ENCODE measurements at places on chromosomes 7 and 10.

GRCh38 chr7:130141161-130141883 is 63.9 kb downstream of the TMEM209 start:
- DNase-seq = no peak

DNA sequence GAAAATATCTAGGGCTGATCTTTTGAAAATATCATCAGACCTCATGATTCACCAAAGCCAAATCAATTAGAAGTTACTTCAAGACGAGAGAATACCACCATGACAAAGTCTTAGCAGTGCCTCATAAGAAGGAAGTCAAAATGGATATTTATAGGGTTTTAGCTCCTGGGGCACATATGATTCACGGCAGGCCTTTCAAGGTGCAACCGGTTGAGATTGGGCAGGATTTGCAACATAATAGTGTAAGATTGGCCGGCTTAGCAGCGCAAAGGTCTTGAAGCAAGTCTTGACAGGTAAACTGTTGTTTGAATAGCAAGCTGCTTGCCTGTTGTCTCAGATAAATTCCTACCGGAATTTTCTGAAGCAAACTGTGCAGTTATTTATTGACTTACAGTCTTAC is 17.5 kb downstream of the ADRB1 start:
- no peak for DNase-seq

DNA sequence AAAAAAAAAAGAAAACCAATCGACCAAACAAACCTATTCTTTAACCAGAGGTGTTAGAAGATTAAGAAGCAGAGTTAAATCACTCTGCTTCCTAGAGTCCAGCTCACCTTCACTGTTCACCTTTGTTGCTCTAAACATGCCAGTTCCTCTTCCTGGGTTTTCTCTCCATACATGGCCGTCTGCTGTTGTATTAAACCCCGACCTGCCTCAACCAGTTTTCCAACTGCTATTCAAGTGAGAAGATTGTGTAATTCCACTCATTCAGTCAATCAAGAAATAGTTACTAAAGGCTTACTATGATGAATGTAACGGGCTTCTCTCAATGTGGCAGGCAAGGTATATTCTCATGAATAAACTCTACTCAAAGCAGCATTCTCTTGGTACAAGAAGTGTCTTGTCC is 8.8 kb downstream of the AASS start:
- no peak for DNase-seq

DNA sequence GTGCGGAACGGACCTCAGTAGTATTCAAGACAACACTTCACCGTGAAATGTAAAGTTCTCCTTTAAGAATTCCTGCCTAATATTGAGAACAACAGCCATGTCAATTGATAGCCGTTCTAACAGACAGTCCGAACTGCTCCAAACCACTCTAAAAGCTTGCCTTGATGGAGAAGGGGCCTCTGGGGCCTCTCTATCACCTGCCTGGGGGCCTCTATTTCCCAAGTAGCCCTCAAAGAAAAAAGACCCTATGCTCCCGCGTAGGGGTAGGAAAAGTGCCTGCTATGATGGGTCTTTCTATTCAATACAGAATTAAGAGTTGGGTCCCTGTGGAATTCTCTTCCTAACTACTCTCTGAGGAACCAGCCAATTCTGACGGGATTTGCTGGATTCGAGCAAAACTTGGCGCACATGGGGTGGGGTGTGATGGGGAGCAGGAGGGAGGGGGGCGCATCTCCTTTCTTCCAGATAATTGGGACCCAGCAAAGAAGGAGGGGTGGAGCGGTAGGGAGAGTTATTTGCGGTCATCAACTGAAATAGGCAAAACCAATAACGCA is 8.3 kb upstream of the DLX6 start:
- DNase-seq = no peak

- DNase-seq = no peak
These were observed 77.8 kb upstream of the LRRC17 start for GRCh38 chr7:102834999-102835398.

GRCh38 chr10:80567292-80567691 is 29.6 kb downstream of the SH2D4B start:
- no peak for DNase-seq

DNA sequence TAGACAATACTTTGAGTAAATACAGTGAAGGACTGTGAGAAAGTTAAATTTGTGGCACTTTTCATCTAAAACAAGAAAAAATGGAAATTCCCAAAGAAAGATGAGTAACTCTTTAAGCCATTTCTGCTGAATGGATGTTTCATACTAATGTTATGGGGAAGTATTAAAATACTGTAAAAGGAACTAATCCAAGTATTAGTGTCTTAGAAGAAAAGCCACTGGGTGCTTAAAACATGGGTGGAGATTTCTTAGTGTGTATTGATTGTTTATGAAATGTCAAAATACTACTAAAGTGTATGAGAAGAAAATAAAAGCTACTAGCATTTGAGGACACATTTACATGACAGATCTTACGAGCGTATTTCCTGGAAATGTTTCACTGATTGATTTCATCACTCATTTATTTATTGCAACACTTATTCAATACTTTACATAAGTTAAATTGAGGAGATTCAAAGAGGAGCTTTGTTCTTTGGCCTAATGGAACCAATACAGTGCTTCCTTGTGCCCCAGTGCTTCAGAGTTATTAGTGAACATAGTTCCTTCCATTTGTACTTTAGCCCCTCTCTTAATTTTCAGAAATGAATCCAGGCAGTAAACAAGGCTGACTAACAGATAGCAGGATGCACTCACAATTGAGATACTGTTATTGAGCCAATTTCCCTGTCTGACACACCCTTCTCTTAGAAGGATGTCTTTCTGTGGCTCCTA is 155.5 kb upstream of the AHR start:
- no peak for DNase-seq

GRCh38 chr10:23341004-23341403 is 3.6 kb downstream of the C10orf67 start:
- DNase-seq = no peak

- no peak for DNase-seq
These were observed at the start of gene AKR1C4 for GRCh38 chr10:5196702-5197113. TSS of gene AKR1C4 (plus strand) at chr10:5196837. CDS start at chr10:5196868, 31 bp downstream.

GRCh38 chr10:104349623-104350126 is 4.0 kb upstream of the CFAP58 start:
- DNase-seq = no peak

GRCh38 chr10:17880601-17881000 is 71.1 kb upstream of the SLC39A12 start:
- no peak for DNase-seq

DNA sequence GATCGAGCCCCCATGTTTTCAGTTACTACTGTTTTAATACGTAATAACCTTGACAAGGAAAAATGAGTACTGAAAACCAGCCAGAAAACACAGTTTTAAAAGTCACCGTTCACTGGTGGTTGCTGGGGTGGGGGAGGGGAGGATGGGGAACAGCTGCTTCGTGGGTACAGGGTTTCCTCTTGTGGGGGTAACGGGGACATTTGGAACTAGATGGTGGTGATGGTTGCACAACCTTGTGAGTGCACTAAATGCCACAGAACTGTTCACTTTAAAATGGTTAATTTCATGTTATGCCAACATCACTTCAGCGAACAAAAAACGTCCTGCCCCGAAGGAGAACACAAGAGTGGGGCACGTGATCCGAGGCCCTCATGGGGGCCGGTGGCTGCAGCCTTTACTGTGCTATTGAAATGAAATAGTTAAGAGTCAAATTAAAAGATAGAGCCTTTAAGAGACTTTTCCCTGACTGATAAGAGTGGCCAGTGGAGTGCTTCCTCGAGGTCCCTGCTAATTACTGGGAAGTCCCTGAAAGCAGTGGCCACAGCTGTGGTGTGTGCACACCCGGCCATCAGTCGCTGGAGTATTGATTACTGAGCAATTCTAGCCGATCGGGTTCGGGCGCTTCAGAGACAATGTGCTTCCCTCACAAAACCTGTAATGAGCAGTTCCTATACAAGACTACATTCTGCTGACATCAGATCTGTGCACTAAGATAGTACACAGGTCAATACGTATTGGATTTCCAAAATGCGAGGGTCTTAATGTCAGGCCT is 80.3 kb downstream of the EBF3 start:
- DNase-seq = no peak

GRCh38 chr10:127278001-127278400 is 81.6 kb upstream of the INSYN2A start:
- DNase-seq = no peak

GRCh38 chr7:38669965-38670520 is 38.9 kb upstream of the AMPH start:
- no peak for DNase-seq

GRCh38 chr10:131310551-131311401 is 745 bp downstream of the TCERG1L start:
- no peak for DNase-seq

- no peak for DNase-seq
These were observed 24.2 kb downstream of the ADARB2 start for GRCh38 chr10:1712944-1713671.

- DNase-seq = no peak
These were observed 70.7 kb upstream of the TNS3 start for GRCh38 chr7:47652591-47652990.

DNA sequence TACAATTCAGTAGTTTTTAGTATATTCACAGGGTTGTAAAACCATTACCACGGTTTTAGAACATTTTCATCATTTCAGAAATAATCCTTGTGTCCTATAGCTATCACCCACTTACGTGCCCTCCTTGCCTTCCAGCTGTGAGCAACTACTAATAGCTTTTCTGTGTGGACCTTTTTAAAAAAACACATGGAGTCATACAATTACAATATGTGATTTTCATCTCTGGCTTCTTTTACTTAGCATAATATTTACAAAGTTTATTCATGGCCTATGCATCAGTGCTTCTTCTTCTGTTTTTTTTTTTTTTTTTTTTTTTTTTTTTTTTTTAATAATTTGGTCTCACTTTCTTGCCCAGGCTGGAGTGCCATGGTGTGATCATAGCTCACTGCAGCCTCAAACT is 76.1 kb downstream of the CDK14 start:
- DNase-seq = no peak

DNA sequence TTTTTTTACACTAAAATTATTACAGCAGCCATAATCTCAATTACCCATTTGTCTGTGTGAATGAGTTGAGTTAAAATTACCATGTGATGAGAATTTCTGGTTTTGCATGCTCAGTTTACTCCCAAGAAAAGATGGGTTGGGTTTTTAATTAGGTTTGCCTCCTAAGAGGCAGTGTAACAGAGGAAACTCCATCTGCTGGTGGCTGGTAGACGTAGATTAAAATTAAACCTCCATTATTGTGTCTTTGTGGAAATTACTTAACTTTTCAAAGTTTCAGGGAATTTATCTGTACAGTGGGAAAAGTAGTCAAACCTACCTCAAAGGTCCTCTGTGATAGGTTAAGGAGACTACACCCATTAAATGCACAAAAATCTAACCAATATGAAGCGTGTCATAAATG is 954.2 kb downstream of the PCDH15 start:
- no peak for DNase-seq

- DNase-seq = peak; percentile 43
These were observed 53.8 kb upstream of the PFKFB3 start for GRCh38 chr10:6148908-6149307.

DNA sequence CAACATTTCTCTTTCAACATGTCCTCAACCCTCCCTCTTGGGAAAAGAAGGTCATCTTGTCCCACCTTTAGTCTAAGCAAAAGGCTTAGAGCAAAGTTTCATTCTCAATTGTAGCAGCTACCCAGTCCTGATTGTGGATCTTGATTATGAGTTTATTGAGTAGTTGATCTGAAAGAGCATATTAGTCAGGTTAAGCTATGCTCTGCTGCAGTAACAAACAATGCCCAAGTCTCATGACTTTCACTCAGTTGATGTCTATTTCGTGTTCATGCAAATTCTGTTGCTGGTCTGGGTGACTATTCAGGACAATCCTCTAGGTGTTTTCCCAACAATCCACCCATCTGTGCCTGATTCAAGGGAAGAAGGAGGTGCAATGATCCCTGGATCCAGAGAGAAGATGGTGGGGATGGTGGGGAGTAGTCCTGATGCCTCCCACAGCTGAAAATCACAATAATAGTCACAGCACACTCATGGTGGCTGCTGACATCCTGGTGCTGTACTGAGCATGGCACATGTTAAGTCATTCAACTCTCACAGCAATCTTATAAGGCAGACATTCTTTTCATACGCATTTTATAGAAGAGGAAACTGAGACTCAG is 54.7 kb downstream of the NPTX2 start:
- no peak for DNase-seq

- no peak for DNase-seq
These were observed 163.9 kb downstream of the COBL start for GRCh38 chr7:51152706-51153200.

DNA sequence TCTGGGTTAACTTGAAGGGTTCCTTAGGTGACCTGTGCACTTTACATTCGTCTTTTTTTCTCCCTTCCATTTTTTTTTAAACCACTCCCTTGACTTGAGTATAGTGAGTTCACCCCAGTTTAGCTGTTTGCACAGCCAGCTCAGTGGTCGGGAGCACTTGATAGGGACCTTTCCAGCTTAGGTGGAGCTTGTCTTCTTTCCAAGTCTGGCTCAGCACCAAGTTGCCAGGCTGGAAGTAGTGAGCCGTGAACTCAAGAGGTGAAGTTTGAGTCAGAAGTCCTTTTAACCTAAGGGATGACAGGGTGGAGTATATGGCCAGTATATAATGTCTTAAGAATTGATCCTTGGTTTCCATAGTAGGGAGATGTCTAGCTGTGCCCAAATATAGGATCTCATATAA is 7.2 kb downstream of the DNAH11 start:
- DNase-seq = no peak

DNA sequence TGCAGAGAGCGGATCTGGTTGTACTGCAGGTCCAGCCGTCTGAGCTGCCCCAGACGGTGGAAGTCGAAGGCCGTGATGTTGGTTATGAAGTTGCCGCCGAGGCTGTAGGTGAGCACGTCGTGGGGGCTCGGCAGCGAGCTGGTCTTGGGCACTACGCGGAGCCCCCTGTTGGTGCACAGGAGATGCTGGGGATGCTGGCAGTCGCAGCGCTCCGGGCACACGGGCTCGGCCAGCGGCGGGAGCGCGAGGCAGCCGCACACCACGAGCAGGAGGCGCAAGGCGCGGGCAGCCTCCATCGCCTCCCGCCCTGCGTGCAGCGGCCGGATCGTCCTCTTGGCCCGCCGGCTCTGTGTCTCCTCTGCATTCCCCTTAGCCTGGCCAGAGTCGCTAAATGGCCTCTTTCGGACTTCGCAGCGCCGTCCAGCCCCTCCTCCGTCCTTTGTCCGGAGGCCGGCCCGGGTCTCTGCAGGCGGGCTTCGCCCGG is 337 bp downstream of the TRIL start:
- no peak for DNase-seq

DNA sequence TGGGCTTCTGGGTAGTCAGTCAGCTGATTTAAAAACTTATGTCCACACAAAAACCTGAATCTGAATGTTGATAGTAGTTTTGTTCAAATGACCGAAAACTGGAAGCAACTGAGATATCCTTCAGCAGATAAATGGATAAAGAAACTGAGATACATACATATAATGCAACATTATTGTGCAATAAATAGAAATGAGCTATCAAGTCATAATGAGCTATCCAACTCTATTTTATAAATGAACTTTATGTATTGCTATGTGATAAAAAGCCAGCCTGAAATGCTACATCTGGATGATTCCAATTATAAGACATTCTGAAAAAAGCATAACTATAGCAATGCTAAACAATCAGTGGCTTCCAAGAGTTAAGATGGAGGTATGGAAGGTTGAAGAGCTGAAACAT is 748.7 kb downstream of the TNS3 start:
- DNase-seq = no peak

Measured in stimulated activated CD8-positive, alpha-beta memory T cell treated with anti-CD3 and anti-CD28 coated beads, Interleukin-7, amount 100 ng/mL, for 4 hours (primary cell).